ENCODE measurements at places on chromosomes 12 and 14. TPM values are rescaled to one million over a fixed set of nuclear protein-coding genes. Genes with fewer than 3 reads are reported as not detected.

DNA sequence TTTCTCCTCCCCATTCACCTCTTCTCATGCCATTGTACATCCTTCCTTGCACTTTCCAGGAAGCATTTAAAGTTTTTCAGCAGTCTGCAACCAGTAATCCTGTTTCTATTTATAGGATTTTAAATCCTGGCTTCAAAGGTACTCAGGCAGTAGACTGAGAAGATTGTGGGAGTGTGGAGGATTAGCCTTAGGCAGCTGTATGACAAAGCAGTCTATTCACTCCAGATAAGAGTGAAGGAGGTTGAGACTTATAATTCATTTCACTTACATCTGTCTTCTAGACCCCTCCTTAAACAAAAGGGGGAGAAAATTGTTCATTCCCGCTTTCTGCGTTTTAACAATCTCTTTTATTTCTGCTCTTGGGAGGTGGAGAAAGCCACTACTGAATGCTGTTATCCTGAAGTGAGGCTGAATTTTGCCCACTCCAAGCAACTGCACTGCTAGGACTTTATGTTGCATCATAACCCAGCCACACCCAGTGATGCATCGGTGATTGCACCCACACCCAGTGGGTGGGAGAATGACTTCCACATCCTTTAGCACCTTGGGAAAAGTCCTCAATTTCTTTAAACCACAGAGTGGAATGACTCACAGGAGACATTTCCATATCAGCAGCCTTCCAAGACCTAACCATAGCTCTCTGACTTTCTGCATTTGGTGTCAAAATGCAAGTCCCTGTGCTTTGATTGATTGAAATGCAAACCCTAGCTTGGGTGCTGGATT is 382.5 kb upstream of the ATP2B1 start:
- no peak overlapping the region for H3K27ac ChIP-seq
- no peak overlapping the region for H3K4me3 ChIP-seq

SLC38A4 gene
- polyA plus RNA-seq, result not detected

GLTP gene
- polyA plus RNA-seq, result 71.9 TPM

ZNF385A gene
- polyA plus RNA-seq, result 1.8 TPM

GRCh38 chr12:50073206-50073605 is 11.9 kb upstream of the SMARCD1 start:
- H3K36me3 ChIP-seq, result no peaks in the 10 kb centered on the region
- peaks cover 8% of the 10 kb centered on the region for H3K4me1 ChIP-seq
- no peak overlapping the region for H3K27ac ChIP-seq
- no peak overlapping the region for H3K4me3 ChIP-seq

DNA sequence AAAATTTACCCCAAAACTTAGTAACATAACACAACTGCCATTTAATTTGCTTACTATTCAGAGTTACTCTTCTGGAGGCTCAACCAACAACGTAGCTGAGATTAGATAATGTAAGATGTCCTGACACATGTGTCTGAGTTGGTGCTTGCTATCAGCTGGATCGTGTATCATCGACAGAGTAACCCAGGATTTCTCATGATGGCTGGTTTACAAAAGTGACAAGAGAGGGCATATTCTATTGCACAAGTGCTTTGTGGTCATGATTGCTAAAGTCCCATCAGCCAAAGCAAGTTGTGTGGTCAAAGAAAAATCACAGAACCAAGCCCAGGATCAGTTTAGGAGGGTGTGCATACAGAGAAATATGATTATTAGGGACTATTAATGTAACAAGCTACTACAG is 73.4 kb downstream of the CAPZA3 start:
- no peaks in the 10 kb centered on the region for H3K36me3 ChIP-seq
- no peaks in the 10 kb centered on the region for H3K4me1 ChIP-seq
- no peak overlapping the region for H3K27ac ChIP-seq
- no peak overlapping the region for H3K4me3 ChIP-seq

DNA sequence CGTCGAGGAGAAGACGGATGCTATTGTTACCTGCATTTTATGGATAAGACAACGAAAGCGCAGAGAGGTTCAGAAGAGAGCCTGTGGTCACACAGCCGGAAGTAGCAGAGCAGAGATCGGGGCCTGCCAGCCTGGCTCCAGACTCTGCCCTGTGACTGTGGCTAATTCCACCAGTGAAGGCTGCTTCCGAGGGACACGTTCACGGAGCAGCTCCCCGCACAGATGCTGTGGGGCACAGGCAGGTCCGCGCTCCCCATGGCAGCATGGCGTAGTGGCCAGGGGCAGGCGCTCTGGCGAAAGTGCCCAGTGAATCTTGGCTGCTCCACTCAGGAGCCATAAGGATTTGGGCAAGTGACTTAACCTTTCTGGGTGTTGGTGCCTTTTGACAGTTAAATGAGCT is 9.8 kb downstream of the RIMBP2 start:
- no peak for DNase-seq
- H3K36me3 ChIP-seq, result no peaks in the 10 kb centered on the region
- no peak overlapping the region for H3K27ac ChIP-seq
- no peaks in the 10 kb centered on the region for H3K4me1 ChIP-seq
- peaks cover 3% of the 10 kb centered on the region for H3K27me3 ChIP-seq
